ENCODE measurements at places on chromosomes 1 and 21.

- no peak for DNase-seq
These were observed 325.9 kb downstream of the RPS6KC1 start for GRCh38 chr1:213376862-213377372.

DNA sequence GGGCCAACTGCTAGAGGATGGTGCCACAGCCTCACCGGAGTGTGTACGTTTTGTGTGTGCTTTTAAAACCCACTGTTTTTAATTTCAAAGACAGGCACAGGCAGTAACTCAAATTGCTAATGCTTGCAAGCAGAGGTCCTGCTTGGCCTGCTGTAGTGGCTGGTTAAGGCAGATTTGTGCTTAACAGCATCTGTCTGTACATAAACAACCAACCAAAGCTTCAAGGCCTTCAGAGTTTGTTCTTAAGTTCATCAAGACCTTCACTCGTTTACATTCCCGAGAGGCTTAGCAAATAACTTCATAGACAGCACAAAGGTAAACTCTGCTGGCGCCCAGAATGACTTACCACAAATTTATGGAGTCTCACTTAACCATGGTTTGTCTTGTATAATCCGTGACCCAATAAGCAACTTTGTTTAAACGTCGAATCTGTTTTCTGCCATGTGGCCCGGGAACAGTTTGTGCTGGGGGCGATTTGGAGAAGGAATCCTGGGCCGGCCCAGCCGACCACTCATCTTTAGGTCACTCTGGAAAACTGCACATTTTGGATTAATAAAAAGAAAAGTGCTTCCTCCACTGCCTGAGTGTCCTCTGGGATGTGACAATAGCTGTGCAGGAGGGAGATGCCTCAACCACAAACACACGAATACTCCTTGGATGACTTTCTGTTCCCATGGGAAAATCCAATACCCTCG is 58.1 kb downstream of the CAPZB start:
- no peak for DNase-seq

DNA sequence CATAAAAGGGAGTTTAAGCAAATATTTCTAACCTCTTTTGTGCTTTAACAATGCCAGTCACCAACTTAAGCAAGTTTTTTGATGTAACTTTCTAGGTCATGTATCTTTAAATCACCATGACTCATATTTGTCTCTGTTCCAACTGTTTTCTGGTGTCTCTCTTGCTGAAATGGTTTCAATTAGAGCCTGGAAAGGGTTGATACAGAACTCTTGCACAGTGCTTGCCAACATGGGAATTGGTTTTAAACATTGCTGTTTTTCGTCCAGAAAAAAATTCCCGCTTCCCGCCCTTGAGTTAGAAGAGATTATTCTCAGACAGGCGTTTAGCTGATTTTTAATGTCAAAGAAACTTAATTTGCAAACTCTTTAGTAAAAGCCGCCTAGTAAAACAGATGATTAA is 46.4 kb upstream of the SLC22A15 start:
- DNase-seq, result no peak

- DNase-seq, result peak; percentile 14
These were observed 109.1 kb downstream of the CD247 start for GRCh38 chr1:167409183-167409582.

- DNase-seq, result no peak
These were observed 51.8 kb upstream of the SLC16A1 start for GRCh38 chr1:113007706-113008364.

DNA sequence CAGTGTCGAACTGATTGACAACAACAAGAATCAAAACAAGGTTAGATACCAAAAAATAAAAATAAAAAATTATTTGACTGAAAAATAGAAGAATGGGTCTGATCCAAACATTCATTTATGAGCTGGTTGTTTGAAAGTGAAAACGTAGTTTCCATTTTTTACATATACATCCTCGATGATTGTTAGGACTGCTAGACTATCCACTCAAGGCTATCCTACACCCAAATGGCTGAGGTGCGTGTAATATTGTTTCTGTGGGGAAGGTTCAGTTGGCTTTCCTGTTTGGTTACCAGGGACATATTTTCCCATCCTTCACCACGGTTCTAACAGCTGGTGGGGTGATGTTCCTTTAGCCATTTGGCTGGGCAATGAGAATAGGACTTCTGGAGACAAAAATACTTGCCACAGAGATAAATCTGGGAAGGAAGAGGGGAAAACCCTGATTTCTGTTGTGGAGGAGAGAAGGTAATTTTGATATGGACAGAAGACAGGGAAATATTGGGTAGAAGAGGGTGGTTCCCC is 66.3 kb downstream of the MAP3K7CL start:
- no peak for DNase-seq

- DNase-seq, result no peak
These were observed 352.7 kb upstream of the PLD5 start for GRCh38 chr1:242877229-242877628.

DNA sequence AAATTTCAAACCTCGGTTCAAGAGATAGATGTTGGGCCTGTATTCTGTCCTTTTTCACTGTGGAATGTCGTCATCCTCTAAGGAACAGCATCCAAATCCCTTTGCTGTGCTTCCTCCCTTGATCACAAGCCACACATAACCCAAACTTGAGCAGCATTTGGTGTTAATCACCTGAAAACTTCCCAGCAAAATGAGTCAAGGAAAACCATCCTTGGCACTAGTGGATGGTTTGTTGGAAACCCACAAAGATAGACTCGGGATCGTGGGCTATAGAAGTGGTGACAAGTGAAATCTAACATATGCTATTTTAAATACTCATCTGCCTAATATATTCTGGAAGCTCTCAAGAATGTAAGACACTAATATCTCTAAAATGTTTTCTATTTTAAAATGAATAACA is 459.1 kb downstream of the SETD4 start:
- no peak for DNase-seq

DNA sequence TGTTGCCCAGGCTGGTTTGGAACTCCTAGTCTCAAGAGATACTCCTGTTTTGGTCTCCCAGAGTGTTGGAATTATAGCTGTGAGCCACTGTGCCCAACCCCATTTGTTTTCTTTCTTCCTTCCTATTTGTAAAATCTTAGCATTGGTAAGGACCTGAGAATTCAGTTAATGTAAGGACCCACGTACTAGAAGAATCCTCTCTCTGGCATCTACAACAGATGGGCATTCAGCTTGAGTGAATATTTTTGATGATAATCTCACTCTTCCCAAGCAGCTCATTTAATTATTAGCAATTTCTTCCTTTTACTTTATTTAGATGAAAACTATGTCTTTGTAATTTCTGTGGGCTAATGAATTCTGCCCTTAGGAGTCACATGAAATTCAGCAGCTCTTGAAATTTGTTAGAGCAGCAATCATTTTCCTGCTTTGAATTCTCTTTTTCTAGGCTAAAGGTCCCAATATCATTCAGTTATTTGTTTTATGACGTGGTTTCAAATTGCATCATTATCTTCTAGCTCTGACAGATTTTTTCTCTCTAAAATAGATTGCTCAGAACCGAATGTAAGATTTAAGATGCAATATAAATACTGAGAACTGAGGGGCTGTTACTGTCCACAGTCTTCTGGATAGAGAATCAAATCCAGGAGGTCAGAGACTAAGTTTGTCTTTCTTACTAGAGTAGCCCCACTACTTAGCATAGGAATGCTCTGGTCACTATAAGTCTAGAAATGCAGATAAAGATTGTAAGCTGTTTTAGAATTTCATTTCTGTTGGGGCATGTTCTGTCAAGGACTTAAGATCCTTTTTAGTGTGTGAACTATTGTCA is 59.4 kb downstream of the EPB41 start:
- no peak for DNase-seq

GRCh38 chr1:228211531-228212414 is 3.9 kb downstream of the OBSCN start:
- DNase-seq, result no peak
